HepG2 (cell line): ENCODE measurements at places on chromosomes 13 and 19. TPM values are rescaled to one million over a fixed set of nuclear protein-coding genes. Genes with fewer than 3 reads are reported as not detected.

DNA sequence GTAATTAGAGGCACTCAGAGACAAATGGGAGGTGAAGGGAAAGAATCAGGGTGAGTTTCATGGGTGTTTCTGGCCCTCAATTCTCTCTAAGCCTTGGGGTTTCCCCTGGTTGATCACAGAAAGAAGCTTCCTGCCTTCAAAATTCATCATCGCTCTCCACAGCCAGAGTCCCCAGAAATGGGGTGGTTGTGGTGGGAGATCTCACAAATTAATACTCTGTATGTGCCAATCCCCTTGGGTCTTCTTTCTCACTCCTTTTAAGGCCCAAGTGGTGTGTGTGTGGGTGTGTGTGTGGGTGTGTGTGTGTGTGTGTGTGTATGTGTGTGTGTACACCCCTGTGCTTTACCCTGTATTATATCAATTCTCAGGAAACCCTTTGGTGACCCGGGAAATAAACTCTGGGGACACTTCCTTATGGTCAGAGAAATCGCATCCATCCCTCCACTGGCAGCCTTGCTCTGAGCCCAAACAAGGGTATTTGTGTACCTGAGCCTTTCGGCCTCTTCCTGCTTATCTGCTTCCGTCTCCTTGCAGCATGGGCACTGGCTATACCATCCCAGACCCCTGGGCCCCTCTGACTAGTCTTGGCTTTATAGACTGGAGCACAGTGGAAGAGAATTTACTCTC, 2.8 kb upstream of the FCGBP start:
- H3K36me3 ChIP-seq = no peaks in the 10 kb centered on the region
- peaks cover 13% of the 10 kb centered on the region; the same call in 1 of the 3 replicates for H3K27me3 ChIP-seq
- H3K4me1 ChIP-seq = peaks cover 28% of the 10 kb centered on the region
- H3K27ac ChIP-seq = no peak overlapping the region
- no peak overlapping the region for H3K4me3 ChIP-seq

DNA sequence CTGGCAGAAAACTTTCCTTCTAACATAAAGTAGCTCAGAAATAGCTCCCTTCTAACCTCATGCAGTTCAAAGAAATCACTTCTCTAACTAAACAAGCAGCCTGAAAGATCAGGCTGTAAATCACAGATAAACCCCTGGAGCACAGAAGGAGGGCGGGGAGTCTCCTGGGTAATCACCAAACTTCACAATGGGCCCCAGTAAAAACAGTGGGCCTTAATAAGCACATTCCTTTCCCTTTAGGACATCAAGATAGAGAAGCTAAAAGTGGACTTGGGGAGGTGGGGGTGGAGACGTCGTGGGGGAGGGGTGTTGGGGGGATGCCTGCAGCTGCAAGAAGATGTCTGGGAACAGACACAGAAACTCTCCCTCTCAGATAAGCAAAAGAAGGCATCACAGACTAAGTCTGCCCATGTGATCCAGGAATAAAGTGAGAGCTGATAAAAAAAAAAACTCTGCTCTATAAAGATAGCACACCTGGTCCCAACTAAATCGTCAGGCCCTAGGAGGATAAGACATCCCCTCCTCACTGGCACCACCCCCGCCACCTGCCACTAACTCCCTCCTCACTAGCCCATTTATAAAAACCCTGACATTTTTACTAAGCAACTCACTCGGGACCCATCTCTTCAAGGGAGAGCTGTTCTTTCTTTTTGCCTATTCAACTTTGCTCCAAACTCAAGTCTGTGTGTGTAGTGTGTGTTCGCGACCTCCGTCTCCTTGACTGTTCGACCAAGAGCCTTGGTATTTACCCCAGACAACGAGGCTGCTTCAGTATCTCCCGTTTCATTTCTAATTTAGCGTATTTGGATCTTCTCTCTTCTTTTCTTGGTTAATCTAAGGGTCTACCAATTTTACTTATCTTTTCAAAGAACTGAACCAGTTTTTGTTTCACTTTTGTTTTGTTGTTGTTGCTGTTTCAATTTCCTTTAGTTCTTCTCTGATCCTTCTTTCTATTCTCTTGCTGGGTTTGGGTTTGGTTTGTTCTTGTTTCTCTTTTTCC, 31.7 kb downstream of the DNAJC15 start:
- H3K4me1 ChIP-seq = peaks cover 69% of the 10 kb centered on the region
- no peaks in the 10 kb centered on the region for H3K36me3 ChIP-seq
- H3K27me3 ChIP-seq = no peaks in the 10 kb centered on the region
- H3K4me3 ChIP-seq = no peak overlapping the region; the same call in 1 of the 2 replicates

DNA sequence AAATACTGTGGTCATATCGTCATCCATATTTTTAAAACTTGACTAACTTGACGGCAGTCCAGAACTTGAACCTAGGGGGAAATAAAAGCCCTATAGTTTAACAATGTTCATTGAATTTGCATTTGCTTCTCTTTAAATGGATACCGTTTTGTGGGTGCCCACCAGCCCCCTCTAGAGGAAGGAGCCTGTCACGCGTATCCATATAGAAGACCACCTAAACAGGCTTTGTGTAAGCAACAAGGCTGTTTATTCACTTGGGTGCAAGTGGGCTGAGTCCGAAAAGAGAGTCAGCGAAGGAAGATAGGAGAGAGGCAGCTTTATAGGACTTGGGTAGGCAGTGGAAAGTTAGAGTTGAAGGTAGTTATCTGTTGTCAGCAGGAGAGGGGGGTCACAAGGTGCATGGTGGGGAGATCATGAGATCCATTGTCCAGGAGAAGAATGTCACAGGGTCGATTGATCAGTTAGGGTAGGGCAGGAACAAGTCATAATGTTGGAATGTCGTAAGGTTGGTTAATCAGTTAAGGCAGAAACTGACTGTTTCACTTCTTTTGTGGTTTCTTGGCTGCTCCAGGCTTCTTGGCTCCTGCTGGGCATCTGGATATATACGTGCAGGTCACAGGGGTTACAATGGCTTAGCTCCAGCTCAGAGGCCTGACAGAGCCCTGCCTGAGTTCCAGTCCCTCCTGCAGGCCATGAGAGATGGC, 42.5 kb upstream of the ANKRD10 start:
- H3K27ac ChIP-seq = no peak overlapping the region
- no peak overlapping the region for H3K4me3 ChIP-seq
- DNase-seq = peak; percentile 7
- H3K4me1 ChIP-seq = no peaks in the 10 kb centered on the region

- no peak for DNase-seq
- H3K36me3 ChIP-seq = no peaks in the 10 kb centered on the region
- peaks cover 44% of the 10 kb centered on the region for H3K4me1 ChIP-seq
- H3K27me3 ChIP-seq = peaks cover 14% of the 10 kb centered on the region
- H3K4me3 ChIP-seq = no peak overlapping the region
Measured at GRCh38 chr19:1451916-1452801, 2.2 kb downstream of the APC2 start.

The ZNF626 gene
- polyA plus RNA-seq = 3.5 and 3.6 TPM in 2 replicates

DNA sequence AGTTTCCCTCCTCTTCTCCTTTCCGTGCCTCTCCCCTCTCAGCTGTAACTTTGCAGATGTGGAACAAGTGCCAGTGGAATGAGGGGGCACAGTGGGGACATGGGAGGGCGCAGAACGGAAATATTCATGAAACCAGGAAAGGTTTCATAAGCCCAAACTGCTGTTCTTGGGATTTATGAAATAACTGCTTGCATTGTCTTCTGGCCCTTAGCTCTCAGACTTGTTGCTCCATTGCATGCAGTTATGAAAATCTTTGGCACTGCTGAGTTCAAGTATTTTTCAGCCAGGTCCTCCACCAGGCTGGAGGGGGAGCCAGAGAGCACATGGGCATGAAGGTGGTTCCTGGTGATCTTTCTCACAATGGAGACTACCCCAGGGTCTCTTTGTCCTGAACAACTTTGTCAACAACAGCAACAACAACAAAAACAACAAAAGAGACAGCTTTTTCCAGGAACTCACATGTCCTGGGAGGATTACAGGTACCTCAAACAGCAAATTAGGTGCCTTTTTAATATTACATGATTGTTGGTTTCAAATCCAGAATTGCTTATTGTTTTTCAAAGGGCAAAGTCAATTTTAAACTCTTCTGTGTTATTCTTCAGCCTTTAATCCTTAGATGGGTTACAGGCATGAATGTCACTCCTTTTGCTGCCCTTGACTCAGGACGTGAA, 1.5 kb downstream of the RGCC start:
- H3K27me3 ChIP-seq = peaks cover 24% of the 10 kb centered on the region; the same call in 2 of the 3 replicates
- H3K4me3 ChIP-seq = no peak overlapping the region
- no peak overlapping the region for H3K27ac ChIP-seq
- no peaks in the 10 kb centered on the region for H3K36me3 ChIP-seq
- H3K4me1 ChIP-seq = peaks cover 18% of the 10 kb centered on the region

The FFAR1 gene
- not detected in 2 replicates for polyA plus RNA-seq

The DNAAF3 gene
- polyA plus RNA-seq = 0.30 and 0.33 TPM in 2 replicates

GRCh38 chr13:29953542-29953941, 103.1 kb upstream of the UBL3 start:
- H3K4me3 ChIP-seq = no peak overlapping the region
- no peak overlapping the region for H3K27ac ChIP-seq
- H3K36me3 ChIP-seq = no peaks in the 10 kb centered on the region
- H3K27me3 ChIP-seq = peaks cover 31% of the 10 kb centered on the region; the same call in 2 of the 3 replicates
